Neural progenitor cell (in vitro differentiated cells): ENCODE measurements at places on chromosomes 7 and 10.

DNA sequence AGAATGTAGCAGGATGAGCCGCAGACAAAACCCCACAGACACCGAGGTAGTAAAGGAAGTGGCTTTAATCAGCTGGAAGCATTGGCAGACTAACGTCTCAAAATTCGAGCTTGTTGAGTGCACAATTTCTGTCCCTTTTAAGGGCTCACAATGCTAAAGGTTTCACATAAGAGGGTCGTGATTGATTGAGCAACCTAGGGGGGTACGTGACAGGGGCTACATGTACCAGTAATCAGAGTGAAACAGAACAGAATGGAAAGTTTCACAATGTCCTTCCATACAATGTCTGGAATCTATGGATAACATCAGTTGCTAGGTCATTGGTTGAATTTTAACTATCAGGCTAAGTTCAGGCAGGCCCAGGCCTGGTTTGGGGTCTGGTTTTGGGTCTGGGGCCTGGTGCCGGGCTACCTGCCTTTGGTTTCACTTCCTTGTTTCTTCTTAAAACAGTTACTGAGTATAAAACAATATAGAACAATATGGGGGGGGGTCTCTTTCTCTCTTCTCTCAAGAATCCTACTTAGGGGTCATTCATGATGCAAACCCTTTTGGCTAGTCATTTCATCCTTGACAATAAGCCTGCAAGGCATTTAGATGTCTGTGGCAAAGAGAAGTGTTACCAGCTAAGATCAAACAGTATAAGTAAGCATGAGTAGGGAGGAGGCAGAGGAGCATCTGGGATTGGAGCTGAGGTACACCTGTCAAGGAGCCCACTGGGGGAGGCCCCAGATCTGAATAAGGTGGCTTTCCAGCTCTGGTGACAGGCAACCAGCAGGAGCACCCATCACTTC is 364.1 kb downstream of the TNS3 start:
- no peak for DNase-seq

DNA sequence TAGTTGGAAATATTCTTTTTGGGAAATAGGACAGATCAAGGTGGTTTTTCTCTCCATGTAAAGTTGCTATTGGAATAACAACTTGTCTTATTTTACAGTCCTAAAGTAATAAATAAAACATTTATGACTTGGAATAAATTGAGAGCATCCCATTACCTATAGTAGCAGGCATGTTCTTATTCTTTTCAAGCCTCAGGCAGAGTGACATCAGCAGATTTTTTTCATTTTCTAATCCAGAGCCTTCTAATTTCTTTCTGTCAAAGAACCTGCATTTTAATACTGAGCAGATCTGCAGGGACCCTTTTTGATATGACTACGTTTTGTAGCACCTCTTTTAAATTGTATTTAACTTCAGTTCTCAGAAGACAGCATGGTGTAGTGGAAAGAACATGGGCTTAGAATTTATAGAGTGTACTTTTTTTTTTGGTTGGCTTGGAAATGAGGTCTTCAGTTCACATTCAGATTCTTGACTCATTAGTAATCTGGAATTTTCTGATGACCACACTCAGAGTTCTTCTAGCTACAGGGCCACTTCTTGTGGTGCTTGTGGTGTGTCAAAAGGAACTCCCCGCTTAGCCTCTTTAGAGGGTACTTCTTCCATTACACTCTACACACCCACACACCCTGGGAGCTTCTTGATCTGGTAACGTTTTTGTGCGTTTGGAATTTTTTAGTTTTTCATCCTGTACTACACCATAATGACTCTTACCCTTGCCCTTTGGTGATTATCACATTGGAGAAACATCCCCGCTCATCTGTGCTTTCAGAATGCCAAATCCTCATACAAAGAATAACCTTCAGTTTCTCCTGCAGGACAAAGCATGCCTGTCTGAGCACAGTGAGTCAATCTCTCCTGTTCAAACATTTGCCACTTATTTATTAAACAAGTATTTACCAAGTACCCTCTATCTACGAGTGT is 34.6 kb downstream of the AGK start:
- DNase-seq: no peak

DNA sequence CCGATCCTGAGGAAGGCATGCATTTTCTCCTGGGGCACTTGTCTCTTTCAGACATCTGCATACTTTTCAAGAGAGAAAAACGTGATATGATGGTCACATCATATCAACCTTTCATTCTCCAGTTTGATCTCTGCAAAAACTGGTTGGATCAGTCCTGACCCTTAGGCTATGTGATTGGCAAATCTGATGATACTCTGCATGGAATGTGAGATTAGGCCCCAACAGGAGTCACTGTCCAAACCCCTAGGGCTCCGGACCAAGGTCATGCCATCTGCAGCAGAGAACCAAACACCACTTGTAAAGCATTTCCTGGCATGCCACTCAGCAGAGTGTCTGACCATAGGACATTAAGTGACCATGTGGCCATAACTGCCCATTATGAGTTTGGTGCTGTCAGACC is 8.6 kb downstream of the GCK start:
- DNase-seq: no peak

DNA sequence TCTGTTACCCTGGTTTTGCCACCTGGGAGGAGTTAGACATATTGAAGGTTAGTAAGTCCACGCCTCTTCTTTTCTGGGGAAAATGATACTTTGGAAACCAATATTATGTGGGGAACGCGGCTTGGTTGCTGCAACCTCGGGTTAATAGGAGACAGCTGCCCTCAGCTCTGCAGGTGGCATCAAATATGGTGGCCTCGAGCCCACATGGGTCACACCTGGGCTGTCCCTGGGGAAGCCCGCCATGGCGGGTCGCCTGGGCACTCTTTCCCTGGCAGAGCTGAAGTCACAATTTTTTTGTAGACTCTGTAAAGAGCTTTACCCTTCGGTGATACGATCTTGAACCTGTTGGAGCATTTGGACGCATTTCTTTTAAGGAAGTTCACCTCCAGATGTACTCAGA is 2.5 kb downstream of the PFKP start:
- no peak for DNase-seq

GRCh38 chr7:129824291-129825208 is 128.2 kb downstream of the UBE2H start:
- DNase-seq: peak; percentile 90

DNA sequence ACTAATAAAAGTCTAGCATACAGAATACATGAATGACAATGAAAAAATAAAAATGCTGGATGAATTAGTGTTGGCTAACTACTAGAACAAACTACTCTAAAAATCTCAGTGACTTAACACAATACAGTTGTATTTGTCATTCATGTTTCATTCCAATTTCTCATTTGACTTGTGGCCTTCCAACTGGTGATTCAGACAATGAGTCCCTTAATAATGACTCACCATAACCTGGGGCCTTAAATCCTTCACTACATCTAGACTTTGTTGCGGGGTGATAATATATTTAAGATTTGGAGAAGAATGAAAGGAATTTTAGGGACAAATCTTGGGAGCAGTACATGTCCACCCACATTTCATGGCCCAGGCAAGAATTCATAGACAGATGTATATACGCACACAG is 90.5 kb upstream of the POM121L12 start:
- DNase-seq: no peak

GRCh38 chr7:73828107-73828803 is 2.5 kb upstream of the CLDN4 start:
- DNase-seq: no peak

DNA sequence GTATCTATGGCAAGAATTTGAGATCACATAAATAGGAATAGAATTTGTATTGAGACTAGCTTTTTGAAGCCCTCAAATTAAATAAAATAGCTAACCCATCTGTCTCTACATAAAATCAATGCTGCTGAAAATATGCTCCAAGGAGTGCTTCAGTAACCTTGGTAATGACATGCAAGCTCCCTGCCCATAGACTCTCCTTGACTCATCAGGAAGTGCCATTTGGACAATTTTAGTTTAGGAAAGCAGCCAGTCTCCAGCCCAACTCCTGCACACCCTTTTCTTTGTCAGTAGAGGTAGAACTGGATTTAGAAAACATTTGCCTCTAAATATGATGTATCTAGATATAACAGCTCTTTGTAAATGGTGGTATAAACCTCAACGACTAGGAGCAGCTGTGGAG is 69.9 kb upstream of the PTPRZ1 start:
- no peak for DNase-seq

GRCh38 chr7:102412548-102412947 is 16.4 kb downstream of the PRKRIP1 start:
- peak; percentile 38 for DNase-seq
